Effector memory CD8-positive, alpha-beta T cell (primary cell): ENCODE measurements at places on chromosomes 4 and X.
A peak's percentile ranks its signal among the peaks of the same experiment; 100 is the strongest.

- DNase-seq = no peak
- peaks cover 4% of the 10 kb centered on the region for H3K27me3 ChIP-seq
- peaks cover 3% of the 10 kb centered on the region for H3K36me3 ChIP-seq
Observed at GRCh38 chrX:130984782-130985181, 73.4 kb upstream of the ARHGAP36 start.

- no peak for DNase-seq
- no peaks in the 10 kb centered on the region for H3K27me3 ChIP-seq
- H3K36me3 ChIP-seq = peaks cover 3% of the 10 kb centered on the region
Observed at GRCh38 chrX:153469811-153470410, 465 bp downstream of the HAUS7 start.

DNA sequence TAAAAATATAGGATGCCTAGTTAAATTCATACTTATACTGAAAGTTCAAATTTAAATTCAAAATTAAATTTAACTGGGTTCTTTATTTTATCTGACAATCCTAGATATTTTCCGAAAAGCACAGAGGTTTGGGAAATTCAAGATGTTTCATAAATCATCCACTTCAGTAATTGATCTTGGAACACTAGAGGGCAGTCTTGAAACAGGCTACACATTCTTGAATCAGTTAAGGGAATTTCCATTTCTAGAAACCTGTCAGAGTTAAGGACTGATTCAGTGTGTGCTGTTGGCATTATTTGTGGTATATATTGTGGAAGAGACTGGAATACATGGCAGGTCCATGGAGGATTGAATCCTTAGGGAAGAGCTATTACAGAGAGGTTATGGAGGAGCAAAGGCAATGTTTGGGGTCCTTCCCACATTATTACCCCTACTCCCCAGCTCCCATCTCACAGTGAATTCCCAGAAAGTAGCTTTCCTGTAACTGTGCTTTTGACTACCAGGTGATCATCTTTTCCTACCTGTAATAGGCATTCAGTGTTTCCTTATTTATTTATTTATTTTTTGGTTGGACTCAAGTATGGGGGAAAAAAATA, 92.9 kb downstream of the EGF start:
- H3K4me1 ChIP-seq = no peaks in the 10 kb centered on the region
- peaks cover 5% of the 10 kb centered on the region for H3K27me3 ChIP-seq
- no peaks in the 10 kb centered on the region for H3K36me3 ChIP-seq
- no peak overlapping the region for H3K27ac ChIP-seq
- H3K4me3 ChIP-seq = no peak overlapping the region

- H3K36me3 ChIP-seq = peaks cover 56% of the 10 kb centered on the region
- DNase-seq = peak; percentile 84
- peak overlapping the region; percentile 91 for H3K4me3 ChIP-seq
- H3K27me3 ChIP-seq = no peaks in the 10 kb centered on the region
- peak overlapping the region; percentile 96 for H3K27ac ChIP-seq
Observed at GRCh38 chrX:1462596-1463251, 10.0 kb upstream of the ASMTL start.

DNA sequence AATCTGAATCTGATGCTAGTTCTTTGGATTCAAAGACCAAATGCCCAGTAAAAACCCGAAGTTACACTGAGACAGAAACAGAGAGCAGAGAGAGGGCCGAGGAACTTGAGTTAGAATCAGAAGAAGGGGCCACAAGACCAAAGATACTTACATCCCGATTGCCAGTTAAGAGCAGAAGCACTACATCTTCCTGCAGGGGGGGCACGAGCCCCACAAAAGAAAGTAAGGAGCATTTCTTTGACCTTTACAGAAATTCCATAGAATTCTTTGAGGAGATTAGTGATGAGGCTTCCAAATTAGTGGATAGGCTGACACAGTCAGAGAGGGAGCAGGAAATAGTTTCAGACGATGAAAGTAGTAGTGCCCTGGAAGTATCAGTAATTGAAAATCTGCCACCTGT, 309.3 kb downstream of the ANK2 start:
- H3K27me3 ChIP-seq = peaks cover 7% of the 10 kb centered on the region
- DNase-seq = no peak
- H3K27ac ChIP-seq = no peak overlapping the region

GRCh38 chr4:158208963-158209640, 1.2 kb upstream of the TMEM144 start:
- H3K36me3 ChIP-seq = no peaks in the 10 kb centered on the region
- H3K4me1 ChIP-seq = no peaks in the 10 kb centered on the region
- no peak for DNase-seq
- H3K4me3 ChIP-seq = peak overlapping the region; percentile 8

GRCh38 chr4:141247430-141247780, 26.7 kb downstream of the ZNF330 start:
- H3K4me1 ChIP-seq = no peaks in the 10 kb centered on the region
- DNase-seq = no peak
- H3K27me3 ChIP-seq = no peaks in the 10 kb centered on the region
- no peak overlapping the region for H3K4me3 ChIP-seq
- no peaks in the 10 kb centered on the region for H3K36me3 ChIP-seq

- no peaks in the 10 kb centered on the region for H3K36me3 ChIP-seq
- no peak for DNase-seq
- H3K4me1 ChIP-seq = no peaks in the 10 kb centered on the region
- H3K27me3 ChIP-seq = no peaks in the 10 kb centered on the region
- H3K27ac ChIP-seq = no peak overlapping the region
Observed at GRCh38 chr4:119810001-119810400, 181.4 kb upstream of the PDE5A start.

- no peaks in the 10 kb centered on the region for H3K36me3 ChIP-seq
- no peaks in the 10 kb centered on the region for H3K27me3 ChIP-seq
Observed at GRCh38 chr4:177185579-177185978, 124.1 kb upstream of the NEIL3 start.

DNA sequence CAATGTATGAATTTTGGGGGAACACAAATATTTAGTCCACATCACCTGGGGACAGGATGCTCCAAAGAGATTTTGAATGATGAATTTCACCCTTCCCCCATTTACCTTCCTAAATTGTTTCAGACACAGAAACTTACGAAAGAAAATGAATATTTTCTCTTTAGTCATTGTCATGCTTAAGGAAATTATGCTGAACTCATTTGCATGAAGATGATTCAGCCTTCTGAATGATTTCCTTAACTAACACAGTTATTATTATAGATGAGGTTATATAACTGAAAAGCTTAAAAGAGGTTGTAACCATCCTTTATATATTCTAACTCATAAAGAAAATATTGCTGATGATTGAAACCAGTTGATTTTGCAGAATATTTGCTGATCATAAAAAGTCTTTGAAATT, 61.1 kb downstream of the KCNIP4 start:
- no peaks in the 10 kb centered on the region for H3K36me3 ChIP-seq
- H3K4me3 ChIP-seq = no peak overlapping the region
- H3K27ac ChIP-seq = no peak overlapping the region
- DNase-seq = no peak
- H3K27me3 ChIP-seq = no peaks in the 10 kb centered on the region

DNA sequence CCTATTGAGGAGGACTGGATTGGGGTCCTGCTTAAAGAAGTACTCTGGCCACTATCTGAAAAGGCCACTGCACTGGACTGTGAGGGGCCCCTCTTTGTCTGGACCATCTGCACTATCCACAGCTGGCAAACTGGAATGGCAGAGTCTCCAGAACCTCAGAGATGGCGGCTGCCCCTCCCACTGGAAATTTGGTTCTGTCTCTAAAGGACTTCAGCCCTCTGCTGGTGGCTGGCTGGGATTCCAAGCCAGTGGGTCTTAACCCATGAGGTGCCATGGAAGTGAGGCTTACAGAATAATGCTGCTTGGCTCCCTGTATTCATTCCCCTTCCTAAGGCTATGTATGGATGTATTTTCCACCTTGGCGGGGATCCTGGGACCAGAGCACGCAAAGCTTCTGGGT, 41.6 kb upstream of the CYLC1 start:
- H3K27ac ChIP-seq = no peak overlapping the region
- H3K4me1 ChIP-seq = no peaks in the 10 kb centered on the region

DNA sequence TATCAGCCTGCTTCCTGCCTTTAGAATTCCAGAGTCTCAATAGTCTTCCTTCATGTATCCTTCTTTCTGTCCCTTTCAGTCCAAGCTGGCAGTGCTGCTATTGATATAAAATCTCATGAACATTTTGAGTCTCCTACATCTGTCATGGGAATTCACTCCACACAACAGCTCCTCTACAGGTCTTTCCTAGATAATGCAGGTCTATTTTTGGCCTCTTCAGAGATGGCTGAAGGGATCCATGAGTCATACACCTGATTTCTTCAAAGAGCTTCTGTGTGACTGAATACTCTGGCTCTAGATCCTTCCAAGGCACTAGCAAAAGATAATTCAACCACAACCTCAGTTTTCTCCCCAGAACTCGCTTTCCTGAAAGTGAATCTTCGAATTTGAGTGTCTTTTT, 115.4 kb downstream of the STPG2 start:
- H3K36me3 ChIP-seq = no peaks in the 10 kb centered on the region
- H3K27ac ChIP-seq = no peak overlapping the region
- H3K4me3 ChIP-seq = no peak overlapping the region
- no peaks in the 10 kb centered on the region for H3K4me1 ChIP-seq

- peaks cover 34% of the 10 kb centered on the region for H3K36me3 ChIP-seq
- no peaks in the 10 kb centered on the region for H3K27me3 ChIP-seq
- peak; percentile 50 for DNase-seq
- peak overlapping the region; percentile 91 for H3K4me3 ChIP-seq
Observed at GRCh38 chr4:36285784-36286480, 4.5 kb downstream of the DTHD1 start.

GRCh38 chr4:53914313-53915016, 149.9 kb downstream of the CHIC2 start:
- no peak overlapping the region for H3K4me3 ChIP-seq
- no peak for DNase-seq
- H3K27me3 ChIP-seq = peaks cover 10% of the 10 kb centered on the region
- no peaks in the 10 kb centered on the region for H3K36me3 ChIP-seq

- H3K36me3 ChIP-seq = peaks cover 3% of the 10 kb centered on the region
- no peak overlapping the region for H3K4me3 ChIP-seq
- H3K27me3 ChIP-seq = no peaks in the 10 kb centered on the region
- H3K27ac ChIP-seq = no peak overlapping the region
- peak; percentile 53 for DNase-seq
Observed at GRCh38 chr4:26028793-26029567, 115.0 kb downstream of the SMIM20 start.

GRCh38 chr4:95640311-95640710, 91.5 kb upstream of the UNC5C start:
- DNase-seq = no peak
- H3K27ac ChIP-seq = no peak overlapping the region
- no peaks in the 10 kb centered on the region for H3K36me3 ChIP-seq
- no peak overlapping the region for H3K4me3 ChIP-seq
- no peaks in the 10 kb centered on the region for H3K27me3 ChIP-seq
- H3K4me1 ChIP-seq = no peaks in the 10 kb centered on the region

DNA sequence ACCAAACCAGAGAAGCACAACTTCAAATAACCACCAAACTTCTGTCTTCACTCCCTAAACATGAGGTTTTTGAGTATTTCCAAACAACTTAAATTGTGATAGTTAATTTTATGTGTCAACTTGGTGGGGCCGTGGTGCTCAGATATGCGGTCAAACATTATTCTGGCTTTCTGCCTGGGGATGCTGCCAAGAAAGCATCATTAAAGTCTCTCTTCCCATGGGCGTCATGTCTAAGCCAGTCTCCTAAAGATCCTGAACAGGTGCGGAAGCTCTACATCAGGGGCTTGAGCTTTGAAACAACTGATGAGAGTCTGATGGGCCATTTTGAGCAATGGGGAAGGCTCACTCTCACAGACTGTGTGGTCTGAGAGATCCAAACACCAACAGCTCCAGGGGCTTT, 24.1 kb upstream of the SOD3 start:
- peaks cover 6% of the 10 kb centered on the region for H3K27me3 ChIP-seq
- H3K36me3 ChIP-seq = no peaks in the 10 kb centered on the region
- no peaks in the 10 kb centered on the region for H3K4me1 ChIP-seq
- DNase-seq = no peak

- DNase-seq = no peak
- H3K27ac ChIP-seq = peak overlapping the region; percentile 96
- no peaks in the 10 kb centered on the region for H3K27me3 ChIP-seq
- H3K4me1 ChIP-seq = peaks cover 15% of the 10 kb centered on the region
- H3K36me3 ChIP-seq = peaks cover 5% of the 10 kb centered on the region
Observed at GRCh38 chrX:73563738-73564068, 706 bp downstream of the CHIC1 start.

- peak overlapping the region; percentile 95 for H3K27ac ChIP-seq
- peaks cover 30% of the 10 kb centered on the region for H3K4me1 ChIP-seq
- no peaks in the 10 kb centered on the region for H3K27me3 ChIP-seq
- H3K36me3 ChIP-seq = peaks cover 44% of the 10 kb centered on the region
Observed at GRCh38 chrX:40174854-40175510, 77.2 kb upstream of the BCOR start.

- no peak overlapping the region for H3K4me3 ChIP-seq
- H3K27ac ChIP-seq = no peak overlapping the region
- no peaks in the 10 kb centered on the region for H3K4me1 ChIP-seq
Observed at GRCh38 chr4:70570796-70571195, 21.3 kb upstream of the AMBN start.

- peaks cover 39% of the 10 kb centered on the region for H3K36me3 ChIP-seq
- no peak overlapping the region for H3K4me3 ChIP-seq
- no peak for DNase-seq
- H3K27me3 ChIP-seq = no peaks in the 10 kb centered on the region
Observed at GRCh38 chr4:3186609-3187008, 62.4 kb upstream of the MSANTD1 start.

DNA sequence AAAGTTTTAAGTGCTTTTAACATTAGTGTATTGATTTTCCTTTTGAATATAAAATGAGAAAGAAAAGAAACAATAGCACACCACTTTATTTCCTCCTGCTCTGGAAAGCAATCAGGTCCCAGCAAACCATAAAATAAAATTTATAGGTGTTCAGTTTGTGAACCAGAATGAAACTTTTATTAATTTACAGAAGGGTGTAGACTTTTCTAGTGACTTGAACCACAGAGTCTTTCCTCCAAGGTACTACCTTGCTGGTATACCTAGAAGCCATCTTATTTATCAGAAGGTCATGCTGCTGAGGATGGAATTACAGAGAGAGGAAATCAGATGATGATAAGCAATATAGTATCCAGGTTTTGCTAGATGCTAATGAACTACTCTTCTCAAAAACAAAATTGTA, 27.6 kb upstream of the RPS6KA3 start:
- H3K27me3 ChIP-seq = no peaks in the 10 kb centered on the region
- H3K27ac ChIP-seq = no peak overlapping the region
- H3K4me3 ChIP-seq = no peak overlapping the region
- H3K36me3 ChIP-seq = peaks cover 3% of the 10 kb centered on the region
- DNase-seq = no peak
